GM23338 (cell line): ENCODE measurements at places on chromosomes 3 and 15.
A peak's percentile ranks its signal among the peaks of the same experiment; 100 is the strongest.

DNA sequence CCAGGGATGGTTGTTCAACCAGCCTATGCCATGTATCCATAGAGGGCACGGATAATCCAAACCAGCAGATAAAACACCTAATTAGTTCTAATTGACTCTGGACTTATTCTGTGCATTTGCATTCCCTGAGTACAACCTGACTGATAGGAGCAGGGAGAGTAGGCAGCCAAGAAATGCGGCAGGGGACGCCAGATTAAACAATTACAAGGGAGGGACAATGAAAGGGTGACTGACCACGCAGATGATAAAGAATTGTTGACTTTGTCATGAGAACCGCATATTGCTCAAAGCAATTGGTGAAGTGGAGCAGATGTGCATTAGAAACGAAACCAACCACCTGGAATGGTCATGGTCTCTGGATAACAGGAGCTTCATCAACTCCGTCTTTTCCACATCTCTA, 369.1 kb upstream of the FRG2C start:
- no peak for DNase-seq

- no peak for DNase-seq
Measured at GRCh38 chr15:46865155-46865554, 852.1 kb upstream of the SEMA6D start.

- peak; percentile 86 for DNase-seq
Measured at GRCh38 chr3:125150525-125151441, 61.8 kb downstream of the SLC12A8 start.

GRCh38 chr3:151371526-151371925, 13.0 kb downstream of the P2RY12 start:
- DNase-seq: no peak

DNA sequence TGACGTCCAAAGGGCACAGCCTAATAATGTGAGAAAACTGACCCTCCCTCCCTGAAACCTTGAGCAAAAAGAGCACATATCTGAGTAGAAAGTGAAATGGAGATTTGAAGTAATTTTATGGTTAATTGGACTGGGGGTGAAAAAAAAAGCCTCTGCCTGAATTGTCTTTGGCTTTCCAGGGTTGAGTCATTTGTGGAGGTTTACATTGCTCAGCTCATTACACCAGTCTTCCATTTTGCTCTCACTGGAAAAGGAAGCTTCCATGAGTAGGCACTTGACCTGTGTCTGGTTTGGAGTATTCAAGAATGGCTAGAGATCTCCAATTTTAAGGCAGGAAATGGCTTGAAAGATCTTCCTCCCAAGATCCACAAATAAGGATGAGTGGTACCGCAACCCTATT, 273.9 kb downstream of the PDCD6IP start:
- no peak for DNase-seq

DNA sequence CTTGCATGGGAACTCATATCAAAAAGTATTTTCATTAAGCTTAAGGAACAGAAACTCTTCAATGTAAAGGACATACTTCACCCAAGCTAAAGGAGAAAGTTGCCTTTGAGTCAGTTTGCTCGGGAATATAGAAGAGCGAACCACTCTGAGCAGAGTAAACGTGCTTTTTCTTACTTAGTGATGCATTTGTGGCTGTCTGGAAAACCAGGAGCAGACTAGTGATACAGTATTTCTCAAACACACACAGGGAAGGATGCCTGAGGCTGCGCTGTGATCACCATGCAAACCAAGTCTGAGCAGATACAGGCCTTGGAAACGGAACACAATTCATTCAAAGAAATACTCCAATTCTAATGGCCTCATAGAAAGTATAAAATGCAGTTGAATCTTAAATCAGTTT, 121.0 kb upstream of the CDIN1 start:
- peak; percentile 6 for DNase-seq

- DNase-seq: no peak
Measured at GRCh38 chr3:143483214-143483613, 363.6 kb downstream of the CHST2 start.

DNA sequence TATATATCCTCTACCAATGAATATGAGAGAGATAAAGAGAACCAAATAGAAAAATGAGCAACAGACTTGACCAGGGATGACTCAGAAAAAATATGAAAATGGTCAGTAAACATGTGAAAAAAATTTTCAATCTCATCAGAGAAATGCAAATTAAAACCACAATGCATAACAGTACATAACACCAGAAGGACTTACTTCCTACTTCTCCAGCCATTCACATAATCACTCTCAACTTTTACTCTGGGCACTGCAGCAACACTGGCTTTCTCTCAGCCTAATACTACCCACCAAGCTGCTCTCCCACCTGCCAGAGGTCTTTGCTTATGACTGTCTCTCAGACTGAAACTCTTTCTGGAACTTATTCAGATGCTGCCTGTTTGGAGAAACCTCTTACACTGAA, 49.4 kb downstream of the DPH6 start:
- no peak for DNase-seq

- DNase-seq: peak; percentile 33
Measured at GRCh38 chr15:79209116-79209515, 73.4 kb upstream of the ANKRD34C start.

GRCh38 chr3:117856354-117856753, 1146.8 kb downstream of the TUSC7 start:
- DNase-seq: no peak

GRCh38 chr3:42412526-42413155, 2.2 kb upstream of the LYZL4 start:
- no peak for DNase-seq

- no peak for DNase-seq
Measured at GRCh38 chr3:74447221-74447620, 167.2 kb downstream of the CNTN3 start.

- DNase-seq: peak; percentile 89
Measured at GRCh38 chr15:57551715-57552677, 39.7 kb upstream of the MYZAP start.

GRCh38 chr3:195267096-195267495, 3.9 kb downstream of the XXYLT1 start:
- DNase-seq: no peak

- no peak for DNase-seq
Measured at GRCh38 chr15:31376511-31376910, 49.9 kb downstream of the KLF13 start.

DNA sequence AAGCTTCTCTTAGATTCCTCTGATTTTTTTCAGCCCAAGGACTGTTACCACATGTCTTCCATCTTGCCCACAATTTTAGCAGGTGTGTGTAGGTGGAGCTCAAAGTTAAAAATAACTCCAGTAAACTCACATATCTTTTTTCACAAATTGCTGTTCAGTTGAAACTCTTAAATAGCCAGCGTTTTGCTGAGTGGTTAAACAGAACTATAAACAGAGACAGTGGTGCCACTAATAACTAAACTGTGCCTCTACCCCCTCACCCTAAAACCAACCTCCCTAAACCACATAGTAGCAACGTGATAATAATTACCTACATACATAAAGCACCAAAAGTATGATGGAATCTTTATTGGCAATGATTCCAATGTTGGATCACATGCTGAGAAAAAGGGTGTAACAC, 525.1 kb downstream of the PDCD6IP start:
- no peak for DNase-seq

GRCh38 chr3:98731720-98732285, 31.3 kb upstream of the ST3GAL6 start:
- no peak for DNase-seq

GRCh38 chr15:101451266-101451799, 38.2 kb downstream of the PCSK6 start:
- DNase-seq: no peak

GRCh38 chr3:123568034-123568433, 16.8 kb downstream of the HACD2 start:
- no peak for DNase-seq

- DNase-seq: peak; percentile 67
Measured at GRCh38 chr3:118850687-118851086, 184.0 kb downstream of the IGSF11 start.

DNA sequence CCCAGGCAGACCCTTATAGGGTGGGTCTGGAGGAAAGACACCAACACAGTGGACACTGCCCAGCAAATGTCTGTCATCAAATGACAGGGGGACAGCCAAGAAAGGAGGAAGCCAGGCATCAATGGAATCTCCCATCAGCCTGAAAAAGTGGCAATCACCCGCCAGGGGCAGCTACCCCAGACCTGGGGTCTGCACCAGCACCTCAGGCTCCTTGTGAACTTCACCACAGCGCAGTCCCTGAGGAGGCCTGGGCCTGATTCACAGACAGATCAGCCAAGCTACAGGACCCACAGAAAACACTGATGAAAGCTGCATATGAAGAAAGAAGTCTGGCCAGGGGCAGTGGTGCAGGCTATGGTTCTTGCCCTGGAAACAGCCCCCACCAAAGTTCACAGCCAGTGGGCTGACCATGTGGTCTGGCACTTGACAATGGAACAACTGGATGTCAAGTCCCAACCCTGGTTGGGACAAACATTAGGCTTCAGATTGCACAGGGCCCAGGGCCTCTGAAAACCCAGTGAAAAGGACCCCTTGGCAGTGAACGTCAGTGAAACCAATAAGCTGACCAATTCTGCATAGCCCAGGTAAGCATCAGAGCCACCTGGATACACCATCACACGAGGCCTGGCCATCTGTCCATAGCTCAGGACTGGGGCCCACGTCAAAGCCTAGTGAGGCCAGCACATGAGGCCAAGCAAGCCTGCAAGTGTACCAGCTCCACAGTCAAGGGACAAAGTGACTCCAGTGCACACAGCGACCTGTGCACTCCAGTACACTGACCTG, 29.1 kb downstream of the ALS2CL start:
- no peak for DNase-seq

DNA sequence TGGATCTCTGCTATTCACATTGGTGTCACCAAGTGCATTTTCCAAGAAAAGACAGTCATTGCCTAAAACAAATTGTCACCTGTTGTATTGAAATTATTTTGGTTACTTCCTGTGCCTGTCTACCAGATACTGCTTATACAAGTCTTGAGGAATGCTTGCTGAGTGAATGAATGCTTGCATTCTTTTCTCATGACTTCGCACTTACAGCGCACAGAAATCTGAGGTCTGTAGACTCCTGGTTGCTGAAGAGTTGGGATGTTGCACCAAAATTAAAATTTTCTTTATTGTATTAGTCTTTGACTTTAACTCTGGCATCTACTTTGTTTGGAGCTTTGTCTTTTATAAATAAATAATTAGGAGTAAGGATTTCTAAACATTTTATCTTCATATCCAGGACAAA, 28.4 kb downstream of the SH3GL3 start:
- peak; percentile 53 for DNase-seq

DNA sequence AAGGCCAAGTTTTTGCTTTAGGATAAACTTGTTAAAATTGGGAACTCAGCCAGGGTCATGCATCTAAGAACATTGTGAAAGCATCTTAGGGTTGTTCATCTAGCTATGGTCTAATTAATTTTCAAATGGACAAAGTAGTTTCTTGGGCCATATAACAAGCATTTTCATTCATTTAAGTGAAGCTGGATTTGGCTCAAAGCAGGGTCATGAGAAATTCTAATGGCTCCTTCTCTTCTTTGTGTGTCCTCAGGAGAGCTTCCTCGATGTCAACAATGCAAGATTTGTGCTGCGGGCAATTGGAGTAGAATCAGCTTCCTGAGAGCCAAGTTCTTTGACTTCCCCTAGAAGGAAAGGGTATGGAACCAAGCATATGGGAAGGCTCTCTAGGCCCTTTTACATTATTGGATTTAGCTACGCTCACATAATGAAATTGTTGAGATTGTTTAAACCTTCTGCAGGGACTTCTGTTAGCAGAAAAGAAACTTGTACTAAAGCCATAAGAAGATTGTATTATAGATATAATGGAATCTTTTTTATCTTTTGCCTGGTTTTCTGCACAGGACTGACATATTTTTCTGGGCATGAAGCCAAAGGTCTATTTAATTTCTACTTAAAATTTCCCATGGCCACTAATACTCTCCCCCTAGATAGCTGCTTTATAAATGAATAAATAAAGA, 1.8 kb upstream of the SAMMSON start:
- no peak for DNase-seq

GRCh38 chr3:61686228-61686648, 124.9 kb downstream of the PTPRG start:
- DNase-seq: no peak

DNA sequence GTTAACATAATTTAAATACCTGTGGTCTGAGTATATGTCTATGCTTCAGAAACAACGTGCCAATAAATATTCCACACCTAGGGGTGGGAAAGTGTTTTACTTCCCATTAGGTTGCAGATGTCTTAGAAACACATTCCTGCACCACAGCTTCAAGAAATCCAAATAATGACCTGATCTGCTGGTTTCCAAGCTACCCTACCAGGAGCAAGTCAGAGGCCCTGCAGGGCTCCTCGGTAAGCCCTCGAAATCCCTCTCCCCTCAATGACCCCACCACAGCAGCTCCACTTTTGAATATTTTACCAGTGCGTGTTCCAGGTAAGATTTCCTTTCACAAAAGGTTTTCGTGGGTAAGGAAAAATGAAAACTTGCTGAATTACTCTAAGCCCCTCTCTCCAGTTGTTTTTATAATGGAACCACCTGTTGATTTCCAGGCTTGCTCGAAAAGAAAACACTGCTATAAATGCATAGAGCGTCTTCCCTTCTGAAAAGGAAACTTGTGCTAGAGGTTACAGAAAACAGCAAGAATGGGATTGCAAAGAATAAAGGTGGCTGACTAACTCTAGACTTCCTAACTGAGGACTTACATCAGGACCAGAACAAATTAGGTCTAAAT, 12.6 kb downstream of the IL12A start:
- DNase-seq: no peak
